Endothelial cell (in vitro differentiated cells): ENCODE measurements at places on chromosomes 5 and 9. TPM values are rescaled to one million over a fixed set of nuclear protein-coding genes. Genes with fewer than 3 reads are reported as not detected.
A peak's percentile ranks its signal among the peaks of the same experiment; 100 is the strongest.

Gene CHMP5
- 88.7 TPM for total RNA-seq

- peak; percentile 28 for DNase-seq
Measured at GRCh38 chr5:147887026-147887627, 8.6 kb downstream of the SCGB3A2 start.

Gene BNIP1
- total RNA-seq: 10.3 TPM

DNA sequence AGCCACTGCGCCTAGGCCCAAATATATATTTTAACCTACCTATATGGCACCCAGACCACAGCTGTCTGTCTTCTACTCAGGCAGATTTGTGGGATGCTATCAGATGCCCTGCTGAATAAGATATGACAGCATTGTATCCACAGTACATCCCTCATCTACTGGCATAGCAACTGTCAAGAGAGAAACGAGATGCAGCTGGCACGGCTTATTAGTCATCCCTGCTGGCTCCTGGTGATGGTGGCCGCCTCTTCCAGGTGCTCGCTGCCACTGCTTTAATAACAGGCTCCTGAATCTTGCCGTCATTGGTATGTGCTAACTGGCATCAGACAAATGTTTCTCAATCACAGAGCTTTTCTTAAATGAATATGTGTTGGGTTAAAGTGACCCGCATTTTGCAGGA lies 34.0 kb downstream of the B4GALT1 start:
- no peak for DNase-seq

Gene GABRA1
- not detected for total RNA-seq

Gene CENPK
- 28.9 TPM for total RNA-seq

DNA sequence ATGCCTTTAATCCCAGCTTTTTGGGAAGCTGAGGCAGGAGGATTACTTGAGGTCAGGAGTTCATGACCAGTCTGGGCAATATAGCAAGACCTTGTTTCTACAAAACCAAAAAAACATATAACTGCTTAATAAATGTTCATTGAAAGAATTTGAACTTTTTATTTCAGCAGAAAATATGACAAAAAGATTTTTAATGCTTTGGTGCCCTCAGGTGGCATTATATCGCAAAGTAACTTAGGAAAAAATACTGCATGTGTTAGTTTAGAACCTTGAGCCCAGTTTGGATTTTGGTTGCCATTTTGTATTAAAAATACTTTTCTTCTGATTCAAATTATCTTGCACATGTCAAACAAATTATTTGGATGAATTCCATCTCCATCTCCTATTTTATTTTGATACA lies 103.2 kb downstream of the GPBP1 start:
- DNase-seq: no peak

Gene TMEFF1
- total RNA-seq: 45.8 TPM

DNA sequence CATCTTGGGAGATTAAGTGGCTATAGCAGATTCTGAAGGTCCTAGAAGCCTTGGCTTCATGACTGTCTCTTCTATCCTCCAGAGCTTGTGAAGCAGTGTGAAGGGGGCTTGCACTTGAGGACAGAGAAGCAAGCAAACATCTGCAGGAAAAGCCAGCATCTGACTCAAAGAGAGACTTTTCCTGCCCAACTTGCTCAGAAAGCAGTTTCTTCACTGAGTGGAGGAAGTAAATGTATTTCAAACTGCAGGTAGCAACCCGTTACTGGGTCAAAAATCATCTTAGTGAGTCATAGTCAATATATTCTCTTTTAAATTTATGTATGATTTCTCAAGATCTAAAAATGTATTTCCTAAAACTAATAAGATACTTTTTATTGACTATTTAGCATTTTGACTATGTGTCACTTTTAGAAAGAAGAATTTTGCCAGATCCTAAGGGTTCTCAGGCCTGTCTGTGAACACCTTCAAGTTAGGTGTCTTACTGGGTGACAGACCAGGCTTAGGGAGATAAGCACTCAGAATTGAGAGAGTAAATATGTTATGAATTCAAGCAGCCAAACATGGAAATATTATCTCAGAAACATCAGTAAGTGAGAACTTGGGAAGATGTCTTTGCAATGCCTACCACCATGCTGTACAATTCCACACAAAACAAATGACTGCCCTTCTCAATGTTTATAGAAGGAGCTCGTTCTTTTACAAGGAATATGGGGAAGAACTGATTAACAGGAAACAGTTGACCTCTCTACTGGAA lies 72.6 kb upstream of the DMAC1 start:
- no peak for DNase-seq

Gene IL17B
- not detected for total RNA-seq
